ENCODE measurements at places on chromosomes 11 and 22.
A peak's percentile ranks its signal among the peaks of the same experiment; 100 is the strongest.

DNA sequence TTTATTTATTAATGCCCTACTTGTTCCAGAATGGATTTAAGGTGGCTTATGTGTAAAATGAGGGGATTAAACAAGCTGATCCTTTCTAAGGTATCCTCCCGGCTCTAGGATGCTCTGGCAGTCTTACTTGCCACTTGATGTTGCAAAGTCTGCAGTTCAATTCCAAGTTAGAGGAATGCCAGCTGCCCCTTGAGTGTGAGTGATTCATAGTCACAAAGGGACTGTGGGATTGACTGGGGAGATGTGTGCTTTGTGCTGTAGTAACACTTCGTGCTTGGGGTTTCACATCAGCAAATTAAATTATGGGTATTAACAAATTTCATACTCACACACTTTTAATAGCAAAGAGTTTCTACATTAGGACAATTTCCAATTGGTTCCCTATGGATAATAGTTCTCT, 550.8 kb upstream of the CADM1 start:
- no peak for DNase-seq

DNA sequence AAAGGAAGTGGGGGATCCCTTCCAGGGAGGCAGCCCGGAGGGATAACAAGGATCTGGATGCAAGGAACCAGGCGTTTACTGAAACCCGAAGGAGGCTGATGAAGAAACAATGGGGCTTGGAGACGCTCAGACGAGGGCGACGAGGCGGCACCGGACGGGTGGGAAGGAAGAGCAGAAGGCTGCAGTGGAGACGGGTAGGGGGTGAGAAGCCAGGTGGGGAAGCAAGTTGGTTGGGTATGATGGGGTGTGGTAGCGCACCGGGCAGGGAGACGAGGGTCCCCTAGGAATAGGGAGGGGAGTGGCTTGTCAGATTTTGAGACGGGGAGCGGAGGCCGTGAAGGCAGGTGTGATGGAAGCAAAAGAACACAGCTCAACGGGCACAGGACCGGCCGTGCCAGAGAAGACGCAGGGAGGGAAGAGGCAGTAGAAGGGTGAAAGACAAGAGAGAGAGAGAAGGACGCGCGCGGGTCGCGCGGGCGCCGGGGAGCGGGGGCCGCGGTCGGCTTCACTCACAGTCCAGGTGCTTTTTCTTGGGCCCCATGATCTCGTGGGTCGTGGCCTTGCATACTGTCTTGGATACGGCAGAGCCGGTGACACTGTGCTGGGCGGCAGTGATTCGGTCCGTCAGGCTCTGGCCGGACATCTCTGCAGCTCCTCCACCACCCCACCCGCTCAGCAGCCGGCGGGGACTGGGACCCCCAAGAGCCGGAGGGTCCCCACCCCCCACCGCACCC, 579 bp downstream of the PICALM start:
- DNase-seq: peak; percentile 62

- no peak for DNase-seq
These were observed 20.1 kb downstream of the CSRP3 start for GRCh38 chr11:19181531-19182261.

DNA sequence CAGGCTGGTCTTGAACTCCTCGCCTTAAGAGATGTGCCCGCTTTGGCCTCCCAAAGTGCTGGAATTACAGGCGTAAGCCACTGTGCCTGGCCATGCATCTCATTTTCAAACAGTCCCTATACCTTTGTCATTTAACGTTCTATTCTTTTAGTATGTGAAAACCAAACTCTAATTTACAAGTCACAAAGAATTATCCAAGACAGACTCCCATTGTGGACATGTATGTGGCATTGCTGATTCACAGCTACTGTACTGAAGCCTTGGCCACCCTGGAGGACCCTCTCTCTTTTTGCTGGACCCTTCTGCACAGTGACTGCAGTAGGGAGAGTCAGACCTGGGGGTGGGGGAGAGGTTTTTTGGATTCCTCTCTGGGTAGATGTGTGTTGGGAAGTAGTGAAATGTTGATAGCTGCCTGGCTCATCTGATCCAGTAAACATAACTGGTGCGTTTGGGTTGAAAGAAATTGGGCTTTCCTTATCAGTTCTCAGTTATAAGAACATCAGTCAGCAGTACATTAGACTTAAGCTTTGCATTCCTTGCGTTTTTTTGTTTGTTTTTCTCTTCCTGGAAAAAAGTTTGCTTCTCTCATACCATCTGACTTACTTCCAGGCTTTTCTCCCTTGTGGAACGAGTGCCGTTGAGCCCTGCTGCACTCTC, 65.9 kb downstream of the MED15 start:
- DNase-seq: no peak

DNA sequence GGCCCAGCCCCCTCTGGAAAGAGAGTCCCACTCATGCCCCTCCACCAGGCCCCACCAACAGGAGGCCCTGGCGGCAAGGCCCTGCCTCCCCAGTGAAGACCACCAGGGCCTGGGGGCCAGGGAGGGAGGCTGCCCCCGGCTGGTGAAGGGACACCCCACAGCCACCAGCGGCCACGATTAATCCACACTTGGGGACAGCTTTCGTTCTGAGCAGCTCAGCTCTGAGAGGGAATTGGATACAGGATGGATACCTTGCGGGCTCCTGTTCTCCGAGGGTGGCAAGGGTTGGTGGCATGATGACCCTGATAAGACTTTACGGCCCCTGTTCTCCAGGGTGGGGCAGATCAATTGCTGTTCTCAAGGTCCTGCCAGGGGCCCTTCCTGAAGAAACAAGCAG, 6.9 kb upstream of the NLRP6 start:
- no peak for DNase-seq

DNA sequence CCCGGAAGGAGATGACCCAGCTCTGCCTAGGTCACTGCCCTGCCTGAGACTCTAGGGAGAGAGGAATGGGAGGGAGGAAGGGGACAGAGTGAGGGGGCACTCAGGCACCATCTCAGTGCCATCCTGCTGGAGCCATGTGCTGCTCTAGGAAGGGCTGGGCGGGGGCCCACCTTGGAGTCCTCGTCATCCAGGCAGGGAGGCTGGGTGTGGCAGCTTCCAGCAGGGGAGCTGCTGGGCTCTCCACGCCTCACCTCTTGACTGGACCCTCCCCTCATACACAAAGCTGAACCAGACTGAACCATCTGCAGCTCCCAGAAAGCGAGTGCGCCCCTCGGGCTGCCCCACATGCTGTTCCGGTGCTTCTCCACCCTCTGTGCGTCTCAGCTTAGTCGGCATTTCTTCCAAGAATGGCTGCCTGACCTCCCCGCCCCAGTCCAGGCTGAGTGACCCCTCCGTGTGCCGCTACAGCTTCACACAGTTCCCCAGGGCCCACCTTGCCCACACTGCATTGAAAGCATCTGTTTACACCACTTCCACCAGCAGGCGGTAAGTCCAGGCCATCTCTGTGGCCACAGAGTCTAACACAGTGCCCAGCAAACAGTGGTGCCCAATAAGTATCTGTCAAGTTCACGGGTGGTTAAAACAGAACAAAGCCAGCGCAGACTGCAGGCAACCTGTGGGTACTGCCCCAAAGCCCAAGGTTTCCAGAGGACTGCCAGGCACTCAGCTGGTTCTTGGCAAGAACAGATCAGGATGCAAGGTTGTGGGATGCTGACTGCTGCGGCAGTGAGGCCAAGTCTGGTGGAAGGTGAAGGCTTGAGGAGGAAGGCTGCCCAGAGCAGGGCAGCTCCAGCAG, 9.4 kb upstream of the TRIM29 start:
- no peak for DNase-seq

GRCh38 chr11:76666408-76666807, 4.1 kb downstream of the LRRC32 start:
- DNase-seq: peak; percentile 45

DNA sequence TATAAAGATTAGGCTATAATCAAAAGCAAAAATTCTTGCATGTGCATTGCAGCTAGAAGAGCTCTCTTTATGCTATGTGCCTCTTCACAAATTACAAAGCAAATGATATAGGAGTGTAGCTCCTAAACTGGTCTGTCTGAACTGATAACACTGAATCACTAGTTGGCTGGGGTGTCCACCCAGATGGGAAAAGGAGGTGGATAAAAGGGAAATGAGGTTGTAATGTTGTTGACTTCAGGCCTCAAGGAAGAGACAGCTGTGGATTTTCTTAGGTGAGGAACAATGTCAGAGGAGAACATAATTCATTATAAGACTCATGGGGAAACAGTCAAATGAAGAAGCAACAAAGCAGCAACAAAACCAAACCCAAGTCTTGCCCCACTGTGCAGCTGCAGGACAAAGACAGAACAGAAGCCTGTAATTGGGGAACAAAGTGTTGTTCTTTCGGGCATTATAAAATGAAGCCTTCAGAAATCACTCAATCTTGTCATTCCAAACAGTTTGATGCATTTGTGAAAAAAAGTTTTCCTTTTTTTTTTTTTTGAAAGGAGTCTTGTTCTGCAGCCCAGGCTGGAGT, 130.1 kb upstream of the DDI1 start:
- DNase-seq: no peak

DNA sequence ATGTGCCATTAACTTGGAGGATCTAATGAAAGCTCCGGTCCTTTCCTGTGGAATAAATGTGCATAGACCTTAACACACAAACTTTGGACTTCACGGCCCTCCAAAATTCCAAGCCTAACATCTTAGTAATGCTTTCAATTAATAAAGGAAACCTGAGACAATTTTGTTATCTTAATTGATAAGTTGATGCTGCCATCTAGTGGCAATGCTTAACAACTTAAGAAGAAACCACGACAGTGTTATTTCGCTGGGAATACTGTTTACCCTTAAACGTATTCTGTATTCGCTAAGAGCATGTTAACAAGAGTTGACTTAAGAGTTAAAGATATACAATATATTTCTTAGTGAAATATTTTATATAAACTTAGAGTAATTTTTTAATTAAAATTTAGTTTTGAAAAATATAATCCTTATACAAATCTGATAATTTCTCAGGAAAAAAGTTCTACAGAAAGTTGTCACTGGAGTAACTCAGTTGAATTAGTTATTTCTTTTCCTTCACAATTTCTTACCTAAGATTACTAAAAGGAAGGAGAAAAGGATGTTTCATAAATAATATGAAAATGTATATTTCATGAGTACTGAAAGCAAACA, 35.0 kb upstream of the OR9G4 start:
- no peak for DNase-seq

- peak; percentile 97 for DNase-seq
These were observed at the start of the genes NLRP14 and ZNF214 for GRCh38 chr11:7020183-7020917. TSS of gene NLRP14 (plus strand) at chr11:7020479. CDS start at chr11:7038587, 18,108 bp downstream. TSS of gene ZNF214 (minus strand) at chr11:7020346. CDS start at chr11:7002835, 17,511 bp downstream.

DNA sequence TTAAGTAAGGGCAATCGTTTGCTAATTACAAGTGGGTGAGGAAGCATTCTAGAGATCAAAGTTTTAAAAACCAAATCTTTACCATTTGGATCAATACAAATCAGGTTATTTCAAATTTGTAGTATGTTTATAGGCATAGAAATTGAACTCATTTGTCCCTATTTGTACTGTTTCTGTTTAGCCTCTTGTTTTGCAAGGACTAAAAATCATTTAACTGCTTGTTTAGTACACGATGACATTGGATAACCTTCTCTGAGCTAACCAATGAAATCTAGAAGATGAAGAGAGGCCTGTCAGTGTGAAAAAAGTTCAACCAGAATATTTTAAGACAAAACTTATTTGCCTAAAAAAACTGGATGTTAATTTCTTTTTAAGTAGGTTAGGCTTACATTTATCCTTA, 40.0 kb downstream of the ZC3H12C start:
- no peak for DNase-seq
